ENCODE measurements at places on chromosomes 3 and 15. TPM values are rescaled to one million over a fixed set of nuclear protein-coding genes. Genes with fewer than 3 reads are reported as not detected.
A peak's percentile ranks its signal among the peaks of the same experiment; 100 is the strongest.

GRCh38 chr15:60444289-60444912 is 34.5 kb downstream of the ICE2 start:
- no peak for DNase-seq

DNA sequence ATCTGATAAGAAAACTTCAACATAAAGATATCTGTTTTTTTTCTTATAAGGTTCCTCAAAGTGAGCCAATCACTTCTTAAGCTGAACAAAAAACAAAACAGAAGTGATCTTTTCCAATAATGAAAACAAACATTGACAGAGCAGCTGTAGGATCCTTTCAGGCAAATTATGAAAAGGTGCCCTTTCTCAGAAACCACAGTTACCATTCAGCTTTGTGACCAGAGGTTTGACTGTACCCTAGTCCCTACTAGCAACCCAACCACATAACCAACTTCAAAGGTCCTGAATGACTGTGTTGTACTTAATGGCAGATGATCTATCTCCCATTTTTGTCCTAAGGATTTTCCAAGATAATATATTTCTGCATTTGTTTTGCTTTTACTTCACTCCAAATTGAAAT is 39.4 kb upstream of the CCR2 start:
- DNase-seq: no peak

GRCh38 chr15:70535071-70535954 is 228.0 kb downstream of the UACA start:
- peak; percentile 57 for DNase-seq

DNA sequence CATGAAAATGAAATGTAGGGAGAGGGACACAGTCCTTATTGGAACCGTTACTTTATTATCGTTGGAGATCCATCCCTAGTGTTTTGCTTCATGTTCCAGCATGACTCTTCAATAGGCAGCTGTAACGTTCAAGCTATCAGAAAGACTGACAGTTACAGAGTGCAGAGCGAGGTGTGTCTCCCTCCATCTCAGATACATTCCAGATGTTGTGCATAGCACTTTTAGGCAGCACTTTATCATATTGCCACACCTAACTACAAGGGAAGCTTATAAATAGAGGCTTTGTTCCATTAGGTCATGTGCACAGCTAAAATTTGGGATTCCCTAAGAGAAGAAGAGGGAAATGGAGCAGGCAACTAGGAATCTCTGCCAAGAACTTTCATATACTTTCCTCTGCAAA is 1009.6 kb downstream of the ROBO2 start:
- DNase-seq: no peak

- DNase-seq: no peak
Measured at GRCh38 chr3:148901987-148902791, 37.1 kb downstream of the CPA3 start.

DNA sequence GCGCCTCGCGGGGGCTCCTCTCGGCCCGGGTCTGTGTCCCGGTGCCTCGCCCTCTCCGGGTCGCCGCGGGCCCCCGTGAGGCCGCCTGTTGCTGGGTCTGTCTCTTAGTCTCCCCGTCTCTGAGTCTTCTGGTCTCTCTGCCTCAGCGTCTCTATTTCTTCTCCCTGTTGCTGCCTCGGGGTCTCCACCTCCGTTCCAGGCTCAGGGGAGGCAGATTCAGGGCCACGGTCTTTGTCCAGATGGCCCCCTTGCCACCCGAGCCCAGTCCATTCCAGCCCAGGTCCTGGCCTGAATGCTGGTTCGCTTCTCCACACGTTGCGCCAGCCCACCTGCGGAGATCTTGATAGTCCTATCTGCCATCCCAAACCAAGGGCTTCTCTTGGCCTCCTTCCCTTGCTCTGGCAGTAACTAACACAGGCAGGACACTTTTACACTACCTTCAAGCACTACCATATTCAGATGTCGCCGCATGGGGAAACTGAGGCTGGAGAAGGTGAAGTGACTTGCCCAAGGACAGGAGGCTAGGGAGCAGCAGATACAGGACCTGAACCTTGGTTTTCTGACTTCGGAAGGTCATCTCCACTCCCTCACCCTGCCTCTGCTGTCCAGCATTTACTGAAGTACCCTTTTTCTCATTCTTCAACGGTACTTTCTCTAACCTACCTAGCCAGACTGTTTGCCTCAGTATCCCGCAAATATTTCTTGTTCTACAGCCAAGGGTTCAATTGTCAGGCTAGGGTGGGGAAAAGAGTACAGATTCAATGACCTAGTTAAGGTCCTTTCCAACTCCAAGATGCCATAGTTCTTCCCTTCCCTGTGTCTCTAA is 616 bp upstream of the IGDCC4 start:
- no peak for DNase-seq

FOXB1 gene
- total RNA-seq: 1.2 TPM

GRCh38 chr3:30085486-30085885 is 520.9 kb upstream of the TGFBR2 start:
- DNase-seq: no peak

DNA sequence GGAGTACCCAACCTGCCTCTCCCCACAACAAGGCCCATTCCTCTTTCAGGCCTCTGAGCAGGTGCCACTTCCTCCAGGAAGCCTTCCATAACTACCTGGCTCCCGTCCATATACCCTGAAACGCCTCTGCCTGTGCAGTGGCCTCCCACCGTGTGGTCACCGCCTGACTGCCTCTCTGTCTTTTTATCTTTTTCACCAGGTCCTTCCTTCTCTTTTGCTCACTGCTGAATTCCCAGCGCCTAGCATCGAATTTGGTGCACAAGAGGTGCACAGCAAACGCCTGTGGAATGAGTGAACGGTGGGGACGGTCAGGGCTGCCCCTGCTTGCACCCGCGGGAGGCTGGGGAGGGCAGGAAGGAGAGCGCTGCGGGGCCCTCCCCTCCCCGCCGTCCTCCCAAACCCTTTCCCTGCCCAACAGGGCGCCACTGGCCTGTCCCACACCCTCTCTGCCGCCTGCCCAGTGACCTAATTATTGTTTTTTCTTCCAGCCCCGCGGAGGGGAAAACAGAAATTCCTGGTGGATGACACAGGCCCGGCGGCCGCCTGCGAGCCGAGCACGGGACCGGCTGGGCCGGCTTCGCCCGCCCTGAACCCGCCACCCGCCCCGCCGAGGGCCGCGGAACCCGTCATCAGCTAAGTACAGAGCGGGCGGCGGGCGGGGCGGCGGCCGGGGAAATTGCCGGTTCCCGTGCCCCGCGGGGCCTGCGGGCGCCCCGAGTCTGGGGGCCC is 140.1 kb downstream of the SMAD6 start:
- DNase-seq: no peak

DNA sequence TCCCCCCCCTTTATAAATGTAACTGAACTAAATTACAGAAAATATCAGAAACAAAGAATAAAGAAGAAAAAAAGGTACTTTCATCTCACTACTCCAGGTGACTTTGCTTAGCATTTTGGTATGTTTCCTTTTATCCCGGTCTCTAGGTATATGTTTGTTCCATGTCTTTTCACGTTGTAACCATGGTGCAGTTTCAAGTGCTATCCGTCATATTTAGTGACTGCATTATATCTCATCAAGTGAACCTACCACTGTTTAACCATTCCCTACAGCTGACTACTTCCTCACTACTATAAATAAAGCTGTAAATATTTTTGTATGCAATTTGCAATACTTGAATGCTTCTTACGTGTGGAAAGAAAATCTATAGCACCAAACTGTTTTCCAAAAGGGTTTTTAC is 2.2 kb downstream of the BTBD1 start:
- no peak for DNase-seq

CORO2B gene
- total RNA-seq: not detected

GRCh38 chr15:86300390-86301125 is 220.9 kb downstream of the AGBL1 start:
- DNase-seq: no peak

DNA sequence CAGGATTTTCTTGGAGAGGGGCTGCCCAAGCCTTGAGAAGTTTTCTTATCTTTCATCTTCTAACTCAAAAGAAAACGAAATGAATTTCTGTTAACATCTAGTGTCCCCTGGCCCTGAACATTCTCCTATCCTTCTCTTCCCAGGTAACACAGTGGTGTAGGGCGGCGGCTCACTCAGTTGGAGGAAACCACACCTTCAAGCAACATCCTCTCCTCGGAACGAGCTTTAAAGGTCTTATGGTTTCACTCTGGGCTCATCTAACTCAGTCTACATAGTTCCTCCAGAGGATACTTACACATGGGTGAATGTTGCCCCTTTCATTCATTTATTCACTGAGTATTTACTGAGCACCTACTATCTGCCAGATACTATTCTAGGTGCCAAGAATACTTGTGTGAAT is 31.0 kb upstream of the KLHL6 start:
- DNase-seq: peak; percentile 15

DNA sequence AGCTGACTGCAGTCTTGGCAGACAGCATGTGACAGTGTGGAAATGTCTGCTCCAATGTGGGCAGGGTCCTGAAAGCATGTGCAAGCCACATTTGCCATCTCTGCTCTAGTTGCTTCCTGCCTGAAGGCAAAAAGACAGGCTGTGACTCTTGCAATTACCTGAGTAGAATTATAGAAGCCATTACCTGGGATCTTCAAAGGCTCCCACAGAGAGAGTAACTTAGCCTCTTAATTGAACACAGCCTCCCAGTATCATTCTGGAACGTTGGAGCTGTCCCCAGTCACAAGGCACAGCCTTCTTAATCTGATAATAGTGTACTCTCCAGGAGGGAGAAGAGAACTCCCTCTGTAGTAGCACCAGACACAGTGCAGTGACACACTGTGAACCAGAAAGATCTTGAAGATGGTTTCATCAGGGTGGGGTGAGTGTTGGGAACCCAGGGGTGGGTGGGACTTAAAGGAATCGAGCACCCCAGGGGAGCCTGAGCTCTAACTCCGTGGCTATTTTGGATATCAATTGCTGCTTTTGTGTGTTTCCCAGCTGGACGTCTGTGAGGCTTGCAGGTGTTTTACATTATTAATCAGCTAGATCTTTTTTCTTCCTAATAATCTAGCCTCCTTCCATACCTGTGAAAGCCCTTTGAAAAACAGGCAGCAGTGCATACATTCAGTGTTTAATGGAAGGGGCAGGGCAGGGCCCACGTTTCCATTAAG is 40.6 kb upstream of the GLCE start:
- DNase-seq: no peak

DNA sequence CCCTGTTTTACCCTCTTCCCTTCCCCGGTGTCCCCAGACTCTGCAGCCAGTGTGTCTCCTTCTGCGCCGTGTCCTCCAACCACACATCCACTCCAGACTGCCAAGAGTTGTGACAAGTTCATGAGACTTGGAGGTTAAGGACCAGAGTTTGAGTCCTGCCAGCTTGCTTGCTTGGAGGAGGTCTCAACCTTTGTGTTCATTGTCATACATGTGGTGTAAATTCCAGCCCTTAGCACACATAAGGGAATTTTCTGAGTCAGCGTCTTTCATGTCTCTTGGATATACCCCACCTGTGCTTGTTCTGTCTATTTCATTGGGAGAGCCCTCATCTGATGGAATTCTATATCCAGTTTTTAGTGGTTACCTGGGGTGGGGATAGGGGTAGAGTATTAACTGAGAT is 13.3 kb downstream of the CORO2B start:
- DNase-seq: no peak

GRCh38 chr3:3799173-3800079 is at the start of gene LRRN1:
Gene LRRN1, plus strand, starts transcription at chr3:3799431. Its CDS starts 45,211 bp downstream, at chr3:3844642.
- no peak for DNase-seq

DNA sequence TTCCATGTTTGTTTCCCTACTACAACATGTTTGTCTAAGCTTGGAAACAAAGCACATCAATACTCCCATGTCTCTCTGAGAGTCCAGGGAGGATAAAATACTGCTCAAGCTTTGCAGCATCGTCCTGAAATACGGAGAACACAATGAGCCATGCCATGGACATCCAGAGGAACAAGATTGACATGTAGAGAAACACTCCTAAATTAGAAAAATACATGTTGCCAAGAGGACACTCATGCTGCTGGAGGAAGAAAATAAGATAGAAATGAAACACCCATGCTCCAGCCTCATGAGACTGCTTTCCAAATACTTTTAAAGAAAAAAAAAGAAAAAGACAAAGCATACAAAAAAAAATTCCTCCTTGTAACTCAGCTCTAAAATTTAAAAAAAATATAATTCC is 387.0 kb downstream of the ERC2 start:
- no peak for DNase-seq

GRCh38 chr3:34254285-34254684 is 455.9 kb downstream of the PDCD6IP start:
- DNase-seq: no peak

DNA sequence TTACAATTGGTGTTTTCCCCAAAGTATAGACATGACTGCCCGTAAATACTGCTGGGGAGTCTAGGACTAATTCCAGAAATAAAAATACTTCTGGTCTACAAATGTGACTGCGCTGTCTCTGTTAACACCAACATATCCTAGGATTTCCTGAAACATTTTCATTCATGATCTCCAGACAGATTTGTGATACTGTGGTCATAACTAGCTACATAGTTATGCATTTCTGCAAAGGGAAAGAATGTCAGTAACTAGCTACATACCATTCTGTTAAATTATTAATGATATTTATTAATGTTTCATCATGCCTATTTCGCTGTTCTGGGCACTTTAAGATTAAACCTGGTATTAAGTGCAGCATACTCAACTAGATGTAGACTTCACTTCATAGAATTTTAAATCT is 33.3 kb downstream of the SETD5 start:
- no peak for DNase-seq

CYP8B1 gene
- total RNA-seq: not detected

- no peak for DNase-seq
Measured at GRCh38 chr3:155423526-155424322, 130.2 kb upstream of the STRIT1 start.

GRCh38 chr15:27028858-27029477 is 58.0 kb downstream of the GABRG3 start:
- no peak for DNase-seq

DNA sequence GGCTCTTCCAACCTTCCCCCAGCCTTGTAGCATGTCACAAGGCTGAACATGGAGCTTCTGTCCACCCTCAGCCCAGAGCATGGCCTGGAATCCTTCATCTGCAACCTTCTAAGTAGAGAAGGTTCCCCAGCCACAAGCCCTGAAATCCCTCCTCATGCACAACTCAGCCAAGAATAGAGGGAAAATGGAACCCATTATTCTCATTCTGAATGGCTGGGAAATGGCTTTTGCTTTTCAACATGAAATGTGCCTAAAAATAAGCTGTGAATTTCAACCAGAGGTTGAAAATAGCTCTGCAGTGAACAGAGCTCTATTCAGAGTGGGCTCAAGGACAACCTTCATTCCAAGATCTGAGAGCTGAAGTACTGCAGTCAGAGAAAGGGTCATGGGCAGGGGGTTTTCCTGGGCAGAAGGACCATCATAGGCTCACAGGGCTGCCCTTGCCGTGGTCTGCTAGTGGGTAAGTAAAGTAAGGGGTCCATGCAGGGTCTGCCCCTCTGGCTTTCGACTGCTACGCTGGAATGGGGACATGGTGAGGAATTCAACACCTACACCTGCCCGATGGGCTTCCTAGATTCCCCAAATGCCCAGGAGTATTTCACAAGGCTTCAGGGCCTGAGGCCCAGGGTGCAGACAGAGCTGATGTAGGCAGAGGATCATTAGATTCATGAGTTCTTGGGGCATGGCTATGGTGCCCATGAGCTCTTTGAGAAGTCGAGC is 35.9 kb downstream of the POC1A start:
- DNase-seq: no peak

RASGRP1 gene
- total RNA-seq: 110 TPM

- DNase-seq: no peak
Measured at GRCh38 chr3:8579096-8579495, 65.5 kb downstream of the SSUH2 start.
